ENCODE measurements at places on chromosomes 1 and 21.

DNA sequence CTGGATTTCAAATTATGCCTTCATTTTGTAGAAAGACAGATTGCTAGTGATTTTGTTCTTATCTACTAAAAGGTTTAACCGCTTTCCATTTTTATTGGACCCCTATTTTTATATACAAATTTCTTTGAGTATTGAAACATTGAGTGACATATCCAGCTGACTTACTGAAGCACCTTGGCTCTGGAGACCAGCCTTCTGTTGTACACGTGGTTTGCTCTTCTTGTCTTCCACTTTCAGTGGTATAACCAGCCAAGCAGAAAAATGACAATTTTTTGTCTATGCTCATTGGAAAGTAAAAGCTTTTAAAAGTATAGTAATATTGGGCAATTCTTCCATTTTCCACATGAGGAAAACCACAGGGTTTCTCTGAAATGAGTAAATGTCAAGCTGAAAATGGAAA, 4.4 kb downstream of the F13B start:
- no peak for DNase-seq

DNA sequence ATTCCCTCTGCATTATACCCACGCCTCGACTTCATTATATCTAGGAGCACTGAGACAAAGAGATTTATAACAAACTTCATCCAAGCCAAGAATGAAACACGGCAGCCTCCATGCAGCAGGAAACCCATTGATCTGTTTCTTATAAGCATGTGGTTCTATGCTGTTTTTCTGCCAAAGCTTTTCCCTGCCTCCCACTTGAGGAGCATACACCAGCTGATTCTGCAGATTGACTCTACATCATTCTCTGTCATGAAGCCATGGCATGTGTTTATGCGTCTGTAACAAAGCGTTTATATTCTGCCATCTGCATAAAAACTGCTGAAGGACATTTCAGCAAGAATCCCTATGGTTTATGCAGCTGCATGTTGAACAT, 102.0 kb downstream of the CYYR1 start:
- DNase-seq = no peak

DNA sequence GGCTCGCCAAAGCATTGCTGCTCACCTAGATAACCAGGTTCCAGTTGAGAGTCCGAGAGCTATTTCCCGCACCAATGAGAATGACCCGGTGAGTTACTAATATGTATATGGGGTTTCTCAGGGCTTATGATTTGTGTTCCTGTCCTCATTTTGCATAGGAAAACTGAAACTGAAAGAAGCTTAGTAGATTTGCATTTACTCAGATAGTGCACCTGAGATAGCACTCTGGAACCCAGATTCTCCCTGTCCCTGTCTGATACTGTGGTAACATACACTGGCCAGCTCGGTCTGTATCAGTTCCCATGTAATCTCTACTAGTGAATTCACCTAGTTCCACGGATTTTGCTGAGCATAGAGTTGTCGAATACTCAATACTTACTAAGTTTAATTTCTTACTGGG, 28.1 kb downstream of the DAP3 start:
- no peak for DNase-seq

DNA sequence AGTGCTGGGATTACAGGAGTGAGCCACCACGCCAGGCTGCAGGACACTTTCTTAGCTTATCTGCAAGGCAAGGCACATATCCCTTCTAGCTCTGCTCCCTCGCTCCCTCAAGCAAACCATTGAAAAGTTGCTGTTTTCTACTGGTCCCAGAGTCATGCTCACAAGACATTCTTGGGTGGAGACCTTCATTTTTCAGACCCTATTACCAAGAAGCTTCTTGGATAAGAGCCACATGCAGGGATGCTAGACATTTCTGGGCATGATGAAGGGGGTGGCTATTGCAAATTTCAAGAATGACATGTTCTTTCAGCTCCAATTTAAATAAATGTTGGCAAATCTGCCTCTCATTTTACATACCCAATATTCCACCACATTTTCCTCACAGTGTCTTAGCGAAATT, 33.9 kb downstream of the CAPN9 start:
- no peak for DNase-seq

DNA sequence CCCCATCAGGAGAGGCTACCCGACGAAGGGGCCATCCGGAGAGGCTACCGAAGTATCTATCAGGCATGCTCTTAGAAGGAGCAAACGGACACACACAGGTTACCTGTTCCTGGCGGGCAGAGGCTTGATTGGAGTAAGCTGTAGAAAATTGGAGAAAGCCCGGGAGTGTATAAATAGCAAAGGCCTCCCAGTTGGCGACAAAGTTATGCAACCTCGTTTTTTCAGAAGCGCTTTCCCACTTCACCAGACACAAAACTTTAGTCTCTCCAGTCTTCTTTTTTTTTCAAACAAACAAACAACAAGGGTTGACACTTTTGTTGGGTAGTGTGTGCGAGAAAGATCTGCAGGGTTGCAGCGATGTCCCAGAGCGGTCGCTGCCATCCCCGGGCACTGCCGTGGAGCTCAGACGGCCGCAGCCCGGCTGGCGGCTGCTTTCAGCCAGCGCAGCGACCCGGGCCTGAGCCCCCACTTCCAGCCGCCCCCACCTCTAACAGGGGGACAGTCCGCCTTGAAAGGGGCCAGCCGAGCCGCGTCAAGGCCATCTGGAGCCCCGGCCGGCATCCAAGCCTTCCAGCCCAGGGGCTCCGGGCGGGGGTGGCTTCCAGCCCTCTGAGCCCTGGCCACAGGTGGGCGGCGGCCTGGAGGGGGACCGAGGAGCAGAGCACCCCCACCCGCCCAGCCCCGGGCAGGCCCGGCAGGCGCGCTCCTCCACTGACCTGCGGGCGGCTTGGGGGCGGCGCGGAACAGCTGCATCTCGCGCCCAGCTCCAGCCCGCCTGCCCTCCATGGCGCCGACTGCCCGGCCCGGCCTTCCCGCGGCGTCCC, 616 bp downstream of the MCOLN3 start:
- no peak for DNase-seq
